Activated naive CD4-positive, alpha-beta T cell treated with anti-CD3 and anti-CD28 coated beads, Interleukin-2, amount 50 U/mL, for 72 hours (primary cell): ENCODE measurements at places on chromosomes 7 and 10. TPM values are rescaled to one million over a fixed set of nuclear protein-coding genes. Genes with fewer than 3 reads are reported as not detected.

The CALCR gene
- total RNA-seq, result not detected

The BMS1 gene
- total RNA-seq, result 14.9 TPM

The TDRD1 gene
- total RNA-seq, result 0.20 TPM

The CUBN gene
- total RNA-seq, result 1.1 TPM

The PKD2L1 gene
- total RNA-seq, result not detected

The FGF8 gene
- total RNA-seq, result not detected

The ANKRD22 gene
- 0.18 TPM for total RNA-seq

The HABP2 gene
- not detected for total RNA-seq

The NAT16 gene
- not detected for total RNA-seq

The FAM180A gene
- total RNA-seq, result not detected
